Foreskin keratinocyte (primary cell): ENCODE measurements at places on chromosomes 7 and 10.

DNA sequence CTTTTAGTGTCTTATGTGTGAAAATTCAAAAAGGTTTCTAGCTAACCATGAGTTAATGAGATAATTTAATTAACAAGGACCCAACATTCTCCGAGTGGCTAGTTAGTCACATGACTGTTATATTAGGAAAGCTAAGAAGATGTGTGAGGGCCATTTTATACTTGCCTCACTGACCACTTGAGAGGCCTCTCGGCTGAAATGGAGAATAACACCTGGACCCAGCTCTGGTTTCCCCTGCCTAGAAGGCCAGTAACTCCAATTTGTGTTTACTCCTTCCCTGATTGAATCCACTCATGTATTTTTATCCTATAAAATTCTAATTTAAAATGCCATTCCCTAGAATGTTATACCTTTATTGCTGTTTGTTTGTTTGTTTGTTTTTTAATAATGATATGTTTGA, 1091.2 kb downstream of the KCNMA1 start:
- DNase-seq = no peak

GRCh38 chr10:7082967-7083366, 327.9 kb downstream of the SFMBT2 start:
- DNase-seq = no peak

- no peak for DNase-seq
Observed at GRCh38 chr10:128865436-128866195, 601.4 kb upstream of the MGMT start.

- DNase-seq = no peak
Observed at GRCh38 chr7:73442222-73442902, 8.8 kb downstream of the FZD9 start.

GRCh38 chr7:50791938-50792341, 9.2 kb upstream of the GRB10 start:
- DNase-seq = peak; percentile 19

DNA sequence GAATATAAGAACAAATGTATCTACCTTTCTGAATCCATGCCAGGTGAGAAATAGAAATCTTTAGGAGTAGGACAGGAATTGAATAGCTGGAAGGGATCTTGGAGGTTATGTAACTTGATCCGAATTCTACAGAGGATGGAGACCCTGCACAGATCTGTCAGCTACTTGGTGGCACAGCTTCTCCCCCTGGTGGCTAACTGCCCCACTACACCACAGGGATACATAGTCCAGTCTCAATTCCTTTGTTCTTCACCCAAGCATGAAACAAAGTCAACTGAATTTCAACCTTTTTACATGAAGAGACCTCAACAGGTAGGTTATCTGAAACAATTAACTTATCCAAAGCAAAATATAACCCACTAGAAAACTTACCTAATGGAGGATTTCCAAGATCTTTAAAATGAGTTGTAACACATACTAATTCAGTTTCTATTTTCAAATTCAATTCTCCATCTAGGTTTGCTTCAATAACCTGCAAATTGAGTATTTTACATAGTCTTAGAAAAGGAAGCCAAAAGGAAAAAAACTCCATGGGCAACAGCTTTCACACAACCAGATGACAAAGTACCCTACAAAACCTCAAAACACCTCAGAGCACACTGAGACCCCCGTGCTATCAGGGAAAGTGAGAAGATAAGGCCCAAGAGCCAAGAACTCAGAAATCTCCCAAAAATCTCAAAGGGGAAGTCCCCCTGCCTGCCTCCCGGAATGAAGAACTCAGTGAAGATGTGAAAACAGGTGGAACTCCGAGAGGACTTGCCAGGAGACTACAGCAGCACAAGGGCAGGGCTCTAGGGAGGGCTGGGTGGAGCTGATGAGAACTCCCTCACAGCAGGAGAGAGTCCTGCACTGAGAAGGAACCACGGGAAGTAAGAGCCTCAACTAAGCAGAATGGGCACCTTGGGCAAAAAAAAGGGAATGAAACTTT, 10.3 kb downstream of the HUS1 start:
- peak; percentile 13 for DNase-seq

DNA sequence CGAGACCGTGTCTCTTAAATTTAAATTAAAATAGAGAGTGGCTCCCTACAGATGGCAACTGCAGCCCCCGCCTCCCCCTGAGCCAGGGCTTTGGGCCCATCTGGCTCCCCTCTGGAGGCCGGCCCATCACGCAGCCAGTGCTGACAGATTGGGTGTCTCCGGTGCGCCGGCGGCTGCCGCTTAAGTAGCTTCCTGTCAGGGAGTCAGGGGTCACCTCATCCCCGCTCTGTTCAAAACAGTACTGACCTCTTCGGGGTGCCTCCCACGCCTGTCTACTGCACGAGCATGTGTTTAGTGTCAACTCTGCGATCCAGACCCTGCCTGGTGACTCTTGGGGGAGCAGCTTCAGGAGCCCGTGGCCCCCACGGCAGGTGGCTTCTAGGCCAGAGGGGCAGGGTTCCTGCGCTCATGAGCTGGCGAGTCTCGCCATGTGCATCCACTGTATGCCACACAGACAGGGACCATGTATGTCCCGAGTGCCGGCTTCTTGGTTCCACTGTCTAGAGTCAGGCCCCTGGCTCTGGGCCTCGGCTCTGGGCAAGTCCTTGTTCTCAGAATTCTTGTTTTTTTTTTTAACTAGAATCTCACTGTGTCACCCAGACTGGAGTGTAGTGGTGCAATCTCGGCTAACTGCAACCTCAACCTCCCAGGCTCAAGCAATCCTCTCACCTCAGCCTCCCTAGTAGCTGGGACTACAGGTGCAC, 36.1 kb downstream of the KCTD7 start:
- no peak for DNase-seq
